ENCODE measurements at places on chromosomes 2 and 18.
A peak's percentile ranks its signal among the peaks of the same experiment; 100 is the strongest.

DNA sequence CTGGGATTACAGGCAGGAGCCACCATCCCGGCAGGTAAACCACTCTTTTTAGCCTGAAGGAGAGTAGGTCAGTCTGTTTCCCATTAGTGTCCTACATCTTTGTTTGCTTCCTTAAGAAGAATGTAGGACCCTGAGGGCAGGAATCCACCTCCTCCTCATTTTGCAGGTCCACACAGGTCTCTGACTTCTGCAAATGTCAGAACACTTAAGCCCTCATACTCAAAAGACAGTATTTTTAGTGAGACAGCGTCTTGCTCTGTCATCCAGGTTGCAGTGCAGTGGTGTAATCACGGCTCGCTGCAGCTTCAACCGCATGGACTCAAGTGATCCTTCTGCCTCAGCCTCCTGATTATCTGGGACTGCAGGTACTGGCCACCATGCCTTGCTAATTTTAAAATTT lies 9.3 kb downstream of the PSTPIP2 start:
- DNase-seq, result no peak

GRCh38 chr2:20456116-20456571 lies 9.3 kb downstream of the RHOB start:
- DNase-seq, result no peak

DNA sequence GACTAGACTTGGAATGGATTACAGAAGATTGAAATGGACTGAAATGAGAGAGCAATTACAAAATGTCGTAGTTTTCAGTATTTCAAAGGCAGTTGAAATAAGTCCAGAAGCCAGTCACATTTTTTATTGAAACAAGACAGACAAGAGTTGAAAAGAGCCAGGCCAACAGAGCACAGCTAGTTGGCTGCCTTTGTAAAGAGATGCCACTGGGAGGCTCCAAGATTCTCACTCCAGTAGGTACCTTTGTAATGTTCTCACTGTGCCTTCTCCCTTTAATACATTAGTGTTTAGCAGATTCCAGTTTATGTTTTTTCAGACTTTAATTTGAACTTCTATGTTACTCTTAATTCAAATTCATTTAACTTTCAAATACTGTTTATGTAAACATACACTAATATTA lies 234.8 kb downstream of the DSEL start:
- no peak for DNase-seq

- no peak for DNase-seq
Measured at GRCh38 chr2:43363120-43363519, 136.7 kb upstream of the ZFP36L2 start.

- no peak for DNase-seq
Measured at GRCh38 chr18:493986-494983, 6.2 kb downstream of the COLEC12 start.

DNA sequence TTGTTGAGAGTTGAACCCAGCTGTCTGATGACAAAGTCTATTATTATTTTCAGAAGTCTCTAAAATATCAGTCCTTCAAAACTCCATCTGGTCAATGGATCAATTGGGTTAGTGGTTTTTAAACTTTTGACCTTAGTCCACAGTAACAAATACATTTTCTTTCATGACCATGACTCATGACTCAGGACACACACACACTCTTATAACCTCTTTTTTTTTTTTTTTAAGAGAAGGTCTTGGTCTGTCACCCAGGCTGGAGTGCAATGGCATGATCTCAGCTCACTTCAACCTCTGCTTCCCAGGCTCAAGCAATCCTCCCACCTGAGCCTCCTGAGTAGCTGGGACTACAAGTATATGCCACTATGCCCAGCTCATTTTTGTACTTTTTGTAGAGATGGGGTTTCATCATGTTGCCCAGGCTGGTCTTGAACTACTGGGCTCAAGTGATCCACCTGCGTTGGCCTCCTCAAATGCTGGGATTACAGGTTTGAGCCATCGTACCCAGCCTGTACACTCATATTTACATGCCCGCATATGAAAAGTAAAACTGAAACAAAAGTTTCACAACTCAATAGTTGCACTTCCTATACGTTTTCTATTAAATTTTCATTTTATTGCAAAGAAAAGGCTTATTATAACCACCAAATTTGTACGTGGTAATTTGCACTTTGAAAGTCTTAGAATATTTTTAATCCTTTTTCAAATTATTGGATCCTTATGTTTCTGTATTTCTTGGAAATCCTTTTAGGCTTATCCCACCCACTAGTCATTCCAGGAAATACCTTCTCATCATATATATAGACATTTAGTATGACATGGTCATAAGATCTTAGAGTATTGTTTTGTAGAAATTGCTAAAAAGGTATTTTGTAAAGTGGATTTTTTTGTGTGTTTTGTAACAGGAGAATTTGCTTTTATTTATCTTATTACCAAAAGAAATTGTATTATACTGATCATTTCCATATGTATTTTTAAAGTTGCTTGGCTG lies 199.0 kb downstream of the LPIN1 start:
- no peak for DNase-seq

DNA sequence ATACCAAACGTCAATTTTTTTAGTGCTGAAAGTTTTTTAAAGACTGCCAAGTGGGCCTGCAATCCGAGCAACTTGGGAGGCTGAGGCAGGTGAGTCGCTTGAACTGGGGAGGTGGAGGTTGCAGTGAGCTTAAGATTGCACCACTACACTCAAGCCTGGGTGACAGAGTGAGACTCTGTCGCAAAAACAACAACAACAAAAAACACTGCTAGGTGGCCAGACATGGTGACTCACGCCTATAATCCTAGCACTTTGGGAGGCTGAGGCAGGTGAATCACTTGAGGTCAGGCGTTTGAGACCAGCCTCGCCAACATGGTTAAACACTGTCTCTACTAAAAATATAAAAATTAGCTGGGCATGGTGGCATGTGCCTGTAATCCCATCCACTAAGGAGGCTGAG lies 202.8 kb upstream of the COPS8 start:
- no peak for DNase-seq

DNA sequence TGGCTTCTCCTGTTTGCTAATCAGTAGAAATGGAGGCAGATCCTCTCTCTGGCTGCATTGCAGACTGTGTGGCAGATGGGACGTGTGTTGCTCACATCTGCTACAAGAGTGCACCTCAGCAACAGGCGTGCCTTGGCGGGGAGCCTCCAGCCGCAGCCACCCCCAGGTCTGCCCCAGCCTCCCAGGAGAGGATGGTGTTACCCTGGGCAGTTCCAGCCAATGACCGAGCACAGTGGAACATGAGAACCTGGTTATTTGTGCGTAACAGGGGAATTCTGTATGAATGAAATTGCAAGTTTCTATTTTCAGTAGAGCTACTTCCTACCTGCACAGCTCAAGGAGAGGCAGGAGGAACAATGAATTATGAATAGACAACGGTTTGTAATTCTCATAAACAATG lies 130.6 kb upstream of the CBLN2 start:
- no peak for DNase-seq

GRCh38 chr2:55550368-55551102 lies 31.0 kb downstream of the CFAP36 start:
- DNase-seq, result no peak

DNA sequence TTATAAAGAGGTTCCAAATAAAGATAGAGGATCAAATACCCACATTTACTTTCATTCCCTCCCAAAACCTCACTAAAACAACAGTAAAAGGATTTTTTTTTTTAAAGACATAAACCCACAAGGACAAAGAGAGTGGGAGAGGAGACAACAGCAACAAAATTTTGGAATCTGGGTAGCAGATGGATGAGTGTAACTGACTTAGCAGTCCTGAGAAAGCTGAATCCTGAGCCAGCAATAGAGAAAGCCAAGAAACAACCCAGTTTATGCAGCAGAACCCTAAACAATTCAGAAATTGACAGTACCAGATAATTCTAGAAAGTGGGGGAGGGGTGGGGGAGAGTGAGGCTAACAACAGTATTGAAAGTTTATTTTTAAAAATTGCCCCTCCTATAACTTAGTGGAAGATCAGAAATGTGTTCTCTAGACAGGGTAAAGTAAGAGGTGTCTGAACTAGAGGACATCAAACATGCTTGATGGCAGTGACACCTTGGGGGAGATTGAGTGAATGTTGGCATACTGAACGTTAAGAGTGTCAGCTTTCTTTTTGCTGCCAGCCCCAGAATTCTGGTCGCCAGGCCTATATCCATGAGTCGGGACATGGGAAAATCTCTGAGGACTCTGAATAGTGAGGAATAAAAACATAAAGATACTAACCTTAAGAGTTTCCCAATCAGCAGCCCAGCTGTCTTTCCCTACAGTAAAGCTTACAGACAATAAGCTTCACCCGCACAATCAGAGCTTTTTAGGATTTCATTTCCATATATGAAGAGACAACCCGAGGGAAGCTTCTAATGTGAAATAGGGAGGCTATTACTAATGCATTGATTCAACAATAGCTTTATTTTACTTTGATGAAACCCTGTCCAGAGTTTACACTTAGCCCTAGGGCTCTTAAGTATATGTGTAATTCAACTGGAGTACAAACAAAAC lies 128.0 kb upstream of the ALPP start:
- DNase-seq, result no peak

DNA sequence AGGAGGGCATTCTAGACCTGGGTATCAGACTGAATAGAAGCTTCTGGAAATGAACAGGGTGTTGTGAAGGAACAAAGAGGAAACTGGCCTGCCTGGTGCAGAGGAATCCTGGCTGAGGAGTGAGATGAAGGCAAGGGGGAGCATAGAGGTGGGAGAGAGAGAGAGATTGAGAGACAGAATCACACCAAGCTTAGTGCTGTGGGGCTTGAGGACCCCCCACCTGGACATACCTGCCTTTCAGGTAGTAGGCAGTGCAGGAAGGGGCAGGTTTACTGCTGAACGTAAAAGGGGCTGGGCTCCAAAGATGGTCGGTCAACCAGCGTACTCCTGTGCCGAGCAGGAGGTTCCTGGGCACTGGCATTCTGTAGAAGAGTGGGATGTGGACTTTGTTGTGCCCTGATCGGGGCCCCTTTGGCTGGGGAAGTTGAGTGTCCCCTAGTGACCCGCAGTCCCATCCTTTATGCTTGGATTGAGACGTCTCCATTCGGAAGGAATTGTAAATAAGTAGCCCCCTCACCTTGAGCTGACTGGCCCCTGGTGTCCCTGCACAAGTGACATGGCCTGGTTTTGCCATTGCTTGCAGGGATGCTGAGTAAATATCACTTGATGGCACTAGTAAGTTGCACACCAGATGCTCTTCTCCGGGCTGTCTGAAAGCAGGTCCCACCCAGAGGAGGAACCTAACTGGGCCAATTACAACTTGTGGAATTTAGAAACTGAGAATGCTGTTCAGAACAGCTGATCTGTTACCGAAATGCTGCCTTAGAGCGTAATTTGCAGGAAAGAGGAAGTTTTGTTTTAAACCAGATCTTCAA lies 1.4 kb downstream of the UBE2F start:
- no peak for DNase-seq

- no peak for DNase-seq
Measured at GRCh38 chr2:215921895-215922294, 91.5 kb downstream of the MREG start.

DNA sequence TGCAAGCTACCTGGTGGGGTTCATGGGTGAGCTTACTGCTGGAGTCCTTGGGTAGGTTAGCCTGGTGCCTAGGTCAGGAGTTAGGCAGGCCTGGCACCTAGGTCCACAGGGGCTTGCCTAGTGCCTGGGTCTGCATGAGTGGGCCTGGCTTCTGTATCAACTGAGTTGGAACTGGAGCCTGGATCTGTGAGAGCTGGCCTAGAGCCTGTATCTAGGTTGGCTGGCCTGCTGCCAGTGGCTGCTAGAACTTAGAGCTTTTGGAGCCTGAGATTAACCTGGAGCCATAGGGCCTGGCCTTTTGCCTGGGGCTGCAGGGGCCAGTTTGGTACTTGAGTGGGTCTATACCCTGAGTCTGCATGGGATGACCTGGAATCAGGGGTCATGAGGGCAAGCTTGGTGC lies 679.4 kb downstream of the NUP35 start:
- DNase-seq, result no peak

- no peak for DNase-seq
Measured at GRCh38 chr18:79975985-79976680, 11.7 kb downstream of the HSBP1L1 start.

- no peak for DNase-seq
Measured at GRCh38 chr18:5868218-5868854, 27.0 kb downstream of the TMEM200C start.

DNA sequence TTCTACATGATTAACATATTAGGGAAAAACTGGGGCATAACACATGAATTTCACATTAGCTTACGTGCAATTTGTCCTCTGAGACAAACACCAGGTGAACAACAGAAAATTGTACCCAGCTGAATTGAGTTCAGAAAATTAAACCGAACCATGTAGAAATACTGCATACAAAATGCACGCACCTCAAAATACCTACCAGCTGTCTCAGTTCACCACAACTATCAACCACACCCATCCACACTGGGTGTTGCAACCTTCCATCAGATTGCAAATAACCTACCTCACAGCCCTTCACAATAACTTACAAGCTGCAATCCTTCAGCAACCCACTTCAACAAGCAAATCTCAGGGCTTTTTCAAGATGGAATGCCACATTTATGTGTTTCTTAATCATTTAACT lies 55.9 kb downstream of the UNC50 start:
- peak; percentile 81 for DNase-seq

DNA sequence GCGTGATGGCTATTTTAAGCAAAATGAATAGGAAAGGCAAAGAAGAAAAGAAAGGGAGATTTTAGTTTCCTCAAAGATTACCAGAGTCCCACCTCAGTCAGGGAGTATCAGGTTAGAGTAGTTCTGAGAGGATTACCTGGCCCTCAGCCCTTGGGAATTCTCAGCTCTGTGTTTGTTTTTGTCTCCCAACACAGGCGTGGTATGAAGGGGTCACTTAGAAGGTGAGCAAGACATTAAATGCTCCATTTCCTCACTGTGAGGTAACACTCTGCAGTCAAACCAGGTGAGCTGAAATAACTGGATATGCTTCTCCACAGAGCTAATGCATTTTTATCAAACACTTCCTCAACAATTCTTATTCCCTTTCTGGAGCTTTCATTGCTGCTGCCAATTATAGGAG lies 232.2 kb downstream of the IKZF2 start:
- no peak for DNase-seq

DNA sequence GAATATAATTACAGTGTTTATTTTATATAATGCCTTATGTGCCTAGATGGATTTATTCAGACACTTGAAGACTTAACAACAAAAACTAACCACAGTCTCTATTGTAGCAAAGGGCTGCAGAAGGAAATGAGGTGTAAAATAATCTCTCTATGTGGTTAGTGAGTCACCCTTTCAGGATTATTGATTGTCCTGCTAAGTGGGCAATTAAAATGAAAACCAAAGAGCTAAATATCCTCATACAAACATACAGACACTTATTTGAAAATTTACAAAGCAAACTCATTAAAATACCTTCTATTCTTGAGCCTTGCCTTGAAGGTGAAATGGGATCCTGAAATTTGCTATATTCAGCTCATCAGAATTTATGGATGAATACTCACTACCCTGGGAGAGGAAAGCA lies 27.7 kb upstream of the DCC start:
- DNase-seq, result no peak

DNA sequence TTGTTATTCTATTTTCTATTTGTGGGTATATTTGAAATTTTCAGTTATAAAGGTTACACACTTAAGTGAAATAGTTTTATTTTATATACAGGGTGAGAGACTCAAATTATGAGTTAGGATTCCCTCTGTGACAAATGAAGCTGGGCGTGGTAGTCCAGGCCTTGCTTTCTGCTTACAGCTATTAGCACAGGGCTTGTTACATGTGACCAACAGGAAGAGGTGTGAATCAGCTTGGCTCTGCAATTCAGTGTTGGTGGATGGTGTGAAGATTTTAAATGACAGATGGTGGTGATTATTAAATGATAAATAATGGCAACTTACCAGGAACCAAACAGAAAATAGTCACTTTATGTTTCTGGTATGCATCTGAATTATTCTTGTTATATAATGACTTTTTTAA lies 64.4 kb upstream of the NOSTRIN start:
- DNase-seq, result no peak

All from natural killer cell (primary cell).